ENCODE measurements at places on chromosomes 3 and 15. TPM values are rescaled to one million over a fixed set of nuclear protein-coding genes. Genes with fewer than 3 reads are reported as not detected.

COL6A6 gene
- total RNA-seq = not detected

NANOGP8 gene
- 0.38 TPM for total RNA-seq

ANKUB1 gene
- not detected for total RNA-seq

FSD2 gene
- total RNA-seq = not detected

CLDN11 gene
- total RNA-seq = 698 TPM

MNS1 gene
- 0.48 TPM for total RNA-seq

KIF23 gene
- 14.0 TPM for total RNA-seq

CCR8 gene
- not detected for total RNA-seq

SLC6A11 gene
- not detected for total RNA-seq

CLDN1 gene
- 1.3 TPM for total RNA-seq

LRTM1 gene
- total RNA-seq = not detected

FYTTD1 gene
- 44.1 TPM for total RNA-seq

ULK3 gene
- 40.5 TPM for total RNA-seq

GOLGA6D gene
- not detected for total RNA-seq

IDH3A gene
- 23.8 TPM for total RNA-seq

TMEM45A gene
- 7.2 TPM for total RNA-seq

POPDC2 gene
- 0.48 TPM for total RNA-seq

ZKSCAN7 gene
- 1.6 TPM for total RNA-seq

ACTR8 gene
- 27.4 TPM for total RNA-seq

ATP13A4 gene
- under 0.01 TPM for total RNA-seq

GOLGA8T gene
- total RNA-seq = not detected

SCAANT1 gene
- not detected for total RNA-seq

C3orf85 gene
- not detected for total RNA-seq

IQCH gene
- 1.6 TPM for total RNA-seq

OR5K2 gene
- not detected for total RNA-seq

OIP5 gene
- total RNA-seq = 4.2 TPM

SLC12A6 gene
- total RNA-seq = 25.5 TPM

PLA2G4F gene
- total RNA-seq = not detected
